ENCODE measurements at places on chromosomes 12 and 14. TPM values are rescaled to one million over a fixed set of nuclear protein-coding genes. Genes with fewer than 3 reads are reported as not detected.

SCN8A gene
- 2.4 TPM for total RNA-seq

TMEM30B gene
- not detected for total RNA-seq

KLRC1 gene
- not detected for total RNA-seq

DNA sequence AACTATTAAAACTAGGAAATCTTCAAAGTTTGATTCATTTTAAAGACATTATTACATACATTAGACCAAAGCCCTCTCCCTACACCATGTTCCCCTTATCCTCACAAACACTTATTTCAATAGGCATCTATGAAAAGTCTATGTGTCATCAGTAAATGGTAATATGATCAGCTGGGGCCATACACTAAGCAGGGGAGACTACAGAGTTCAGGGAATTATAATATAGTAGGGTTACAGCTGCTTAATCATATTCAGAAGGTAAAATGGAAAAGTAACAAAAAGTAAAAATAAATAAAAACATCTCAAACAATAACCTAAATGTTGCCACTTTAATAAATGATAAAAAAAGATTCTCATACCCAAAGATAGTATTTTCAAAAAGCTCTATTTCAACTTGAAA lies 29.1 kb downstream of the PAWR start:
- DNase-seq = no peak

TAS2R42 gene
- total RNA-seq = not detected

- no peak for DNase-seq
Measured at GRCh38 chr12:12273291-12273957, 6.6 kb upstream of the LRP6 start.

DNA sequence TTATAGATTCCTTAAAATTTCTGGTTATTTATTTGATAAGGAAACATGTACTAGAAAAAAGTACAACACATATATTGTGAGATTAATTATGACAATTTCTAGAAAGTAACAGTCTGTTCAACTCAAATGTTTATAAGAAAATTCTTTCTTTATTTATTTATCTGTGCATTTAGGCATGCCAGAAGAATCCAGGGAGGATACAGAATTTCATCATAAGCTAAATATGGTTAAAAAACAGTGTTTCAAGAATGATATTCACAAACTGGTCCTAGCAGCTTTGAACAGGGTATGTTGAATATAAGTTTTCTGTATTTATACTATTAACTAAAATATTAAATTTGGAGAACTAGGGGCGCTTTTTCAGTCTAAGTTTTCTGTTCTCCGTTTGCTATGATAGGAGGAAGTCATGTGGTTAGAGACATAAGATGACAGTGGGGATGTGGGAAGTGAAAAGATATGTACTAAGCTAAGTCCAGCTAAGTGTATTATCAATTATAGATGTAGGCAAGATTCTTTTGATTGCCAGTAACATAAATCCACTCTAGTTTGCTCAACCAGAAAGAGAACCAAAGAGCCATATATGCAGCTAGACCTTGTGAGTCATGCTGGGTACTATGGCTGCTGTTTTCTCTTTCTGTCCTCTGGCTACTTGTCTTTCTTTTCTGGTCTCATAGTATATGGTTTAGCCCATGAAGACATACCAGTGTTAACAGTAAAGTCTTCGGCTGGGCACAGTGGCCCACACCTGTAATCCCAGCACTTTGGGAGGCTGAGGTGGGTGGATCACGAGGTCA lies 39.0 kb downstream of the LRRK2 start:
- no peak for DNase-seq

DNA sequence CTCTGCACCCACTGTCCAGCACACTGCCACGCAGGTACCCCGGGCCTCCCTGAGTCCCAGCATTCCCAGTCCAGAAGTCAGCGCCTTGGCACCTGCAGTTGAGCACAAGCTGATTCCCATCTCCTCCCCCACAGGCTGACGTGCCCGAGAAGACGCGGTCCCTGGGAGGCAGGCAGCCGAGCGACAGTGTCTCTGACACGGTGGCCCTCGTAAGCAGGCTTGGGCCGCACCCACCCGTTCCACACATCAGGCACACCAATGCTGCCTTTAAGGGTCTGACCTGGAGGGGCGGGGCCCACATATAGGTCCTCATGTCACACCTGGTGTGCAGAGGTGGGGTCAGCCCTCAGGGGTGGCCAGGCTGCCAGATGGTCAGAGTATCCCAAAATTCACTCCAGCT lies 18.4 kb upstream of the TEX22 start:
- no peak for DNase-seq

SAMD15 gene
- 1.9 TPM for total RNA-seq

GRCh38 chr12:29382251-29382650 lies 1.3 kb upstream of the ERGIC2 start:
- DNase-seq = no peak

- no peak for DNase-seq
Measured at GRCh38 chr12:97482143-97482693, 19.6 kb downstream of the RMST start.

DIO3 gene
- not detected for total RNA-seq

KLRD1 gene
- not detected for total RNA-seq

GRCh38 chr12:53564278-53564677 lies 57.0 kb upstream of the NPFF start:
- DNase-seq = no peak

A2ML1 gene
- not detected for total RNA-seq

GRCh38 chr12:4135919-4136605 lies 137.5 kb upstream of the CCND2 start:
- no peak for DNase-seq

GRCh38 chr14:45359746-45360145 lies 106.7 kb upstream of the MIS18BP1 start:
- DNase-seq = no peak

- DNase-seq = peak; percentile 29
Measured at GRCh38 chr14:76589246-76589645, 172.0 kb upstream of the VASH1 start.

- DNase-seq = no peak
Measured at GRCh38 chr12:108371801-108372344, 32.8 kb upstream of the CMKLR1 start.

NTN4 gene
- total RNA-seq = 9.9 TPM

AQP6 gene
- total RNA-seq = not detected

GRCh38 chr14:77343662-77344061 lies 22.8 kb downstream of the GSTZ1 start:
- no peak for DNase-seq

ASB2 gene
- not detected for total RNA-seq

GRCh38 chr14:53710615-53711014 lies 246.0 kb downstream of the BMP4 start:
- DNase-seq = peak; percentile 1

DNA sequence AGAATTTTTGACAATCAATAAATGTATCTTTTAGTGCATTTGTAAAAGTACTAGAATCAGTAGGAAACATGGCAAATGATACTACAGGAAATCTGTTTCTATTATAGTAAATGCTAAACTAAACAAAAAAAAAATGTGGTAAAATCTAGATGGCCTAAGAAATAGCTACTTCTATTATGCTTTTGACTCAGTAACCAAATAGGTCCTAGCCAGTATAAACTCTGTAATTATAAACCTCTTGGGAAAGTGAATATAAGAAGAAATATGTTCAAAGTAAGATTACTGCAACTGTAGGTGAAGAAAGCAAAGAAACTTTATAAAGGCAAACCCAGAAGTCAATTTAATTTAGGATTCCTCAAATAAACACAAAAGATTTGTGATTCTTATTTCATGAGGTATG lies 581.2 kb downstream of the LRFN5 start:
- no peak for DNase-seq

DNA sequence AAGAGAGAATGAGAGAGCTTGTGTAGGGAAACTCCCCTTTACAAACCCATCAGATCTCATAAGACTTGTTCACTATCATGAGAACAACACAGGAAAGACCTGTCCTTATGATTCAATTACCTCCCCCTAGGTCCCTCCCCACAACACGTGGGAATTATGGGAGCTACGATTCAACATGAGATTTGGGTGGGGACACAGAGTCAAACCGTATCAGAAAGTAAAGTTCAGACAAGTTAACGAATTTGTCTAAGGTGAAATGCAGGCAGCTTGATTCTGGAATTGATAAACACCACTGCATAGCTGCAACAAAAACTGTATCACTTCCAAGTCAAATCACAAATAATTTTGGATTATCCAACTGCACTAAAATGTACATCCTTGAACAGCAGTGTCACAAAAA lies 47.4 kb downstream of the FOXN3 start:
- DNase-seq = no peak

EML5 gene
- 0.24 TPM for total RNA-seq

DNA sequence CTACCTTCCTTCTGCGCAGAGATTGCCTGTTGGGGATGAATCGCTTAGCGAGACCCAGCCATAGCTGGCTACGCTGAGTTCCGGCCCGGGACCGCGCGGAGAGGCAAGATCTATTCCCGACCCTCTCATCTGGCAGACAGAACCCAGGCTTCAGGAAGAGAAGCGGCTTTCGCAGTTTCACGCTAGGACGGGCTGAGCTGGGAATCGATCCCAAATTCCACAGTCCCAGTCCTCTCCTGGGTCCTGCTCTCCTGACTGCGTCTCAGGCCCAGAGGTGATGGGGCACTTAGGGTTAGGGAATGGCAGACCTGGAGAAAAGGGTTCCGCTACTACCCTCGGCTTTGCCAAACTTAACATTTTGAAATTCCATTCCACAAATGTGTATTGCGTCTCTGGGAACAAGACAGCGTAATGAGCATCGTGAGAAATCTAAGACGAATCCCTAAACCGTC lies 2.8 kb downstream of the PTPN21 start:
- DNase-seq = no peak

DNA sequence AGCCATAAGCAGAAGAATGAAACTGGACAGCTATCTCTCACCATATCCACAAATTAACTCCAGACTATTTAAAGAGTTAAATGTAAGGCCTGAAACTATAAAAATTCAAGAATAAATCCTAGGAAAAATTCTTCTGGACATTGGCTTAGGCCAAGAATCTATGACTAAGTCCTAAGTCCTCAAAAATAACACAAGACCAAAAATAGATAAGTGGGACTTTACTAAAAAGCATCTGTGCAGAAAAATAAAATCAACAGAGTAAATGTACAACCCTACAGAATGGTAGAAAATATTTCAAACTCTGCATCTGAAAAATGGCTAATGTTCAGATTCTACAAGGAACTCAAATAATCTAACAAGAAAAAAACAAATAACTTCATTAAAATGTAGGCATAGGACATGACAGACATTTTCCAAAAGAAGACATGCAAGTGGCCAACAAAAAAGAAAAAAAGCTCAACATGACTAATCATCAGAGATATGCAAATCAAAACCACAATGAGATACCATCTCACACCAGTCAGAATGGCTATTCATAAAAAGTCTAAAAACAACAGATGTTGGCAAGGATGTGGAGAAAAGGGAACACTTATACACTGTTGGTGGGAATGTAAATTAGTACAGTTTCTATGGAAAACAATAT lies 61.0 kb upstream of the PPFIA2 start:
- peak; percentile 67 for DNase-seq

- no peak for DNase-seq
Measured at GRCh38 chr14:90674716-90675115, 141.5 kb downstream of the TTC7B start.

TPH2 gene
- not detected for total RNA-seq

DNA sequence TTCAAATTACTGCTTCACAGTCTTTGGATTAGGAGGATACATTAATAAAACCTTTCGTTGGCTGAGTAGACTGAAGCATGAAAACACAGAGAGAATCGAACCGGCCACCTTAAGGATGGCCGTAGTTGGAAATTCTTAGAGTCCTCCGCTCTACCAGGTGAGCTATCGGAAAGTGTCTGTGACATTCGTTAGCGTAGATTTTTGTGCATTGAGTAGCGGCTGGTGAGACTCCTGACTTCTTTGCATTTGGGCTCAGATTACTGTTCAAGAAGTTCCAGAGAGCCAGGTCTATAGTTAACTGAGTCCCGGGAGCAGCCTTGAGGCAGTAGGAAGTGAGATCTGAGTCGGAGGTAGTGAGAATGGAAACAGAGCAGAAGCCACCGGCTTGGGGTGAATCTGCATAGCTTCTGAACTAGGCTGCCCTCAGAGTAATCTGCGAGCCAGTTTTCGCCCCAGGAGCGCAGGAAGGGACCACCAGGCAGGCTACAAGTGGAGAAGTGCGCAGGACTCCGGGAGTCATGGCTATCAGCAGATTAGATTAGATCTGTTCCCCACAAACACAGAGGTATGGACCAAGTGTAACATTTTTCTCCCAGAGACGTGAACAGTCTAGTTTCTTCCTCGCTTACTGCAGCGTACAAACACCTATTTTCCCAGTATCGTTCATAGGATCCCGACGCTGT lies 11.0 kb downstream of the OR6S1 start:
- DNase-seq = peak; percentile 74

- DNase-seq = no peak
Measured at GRCh38 chr12:124150168-124150567, 144.7 kb upstream of the RFLNA start.

DLGAP5 gene
- total RNA-seq = 58.4 TPM

DNA sequence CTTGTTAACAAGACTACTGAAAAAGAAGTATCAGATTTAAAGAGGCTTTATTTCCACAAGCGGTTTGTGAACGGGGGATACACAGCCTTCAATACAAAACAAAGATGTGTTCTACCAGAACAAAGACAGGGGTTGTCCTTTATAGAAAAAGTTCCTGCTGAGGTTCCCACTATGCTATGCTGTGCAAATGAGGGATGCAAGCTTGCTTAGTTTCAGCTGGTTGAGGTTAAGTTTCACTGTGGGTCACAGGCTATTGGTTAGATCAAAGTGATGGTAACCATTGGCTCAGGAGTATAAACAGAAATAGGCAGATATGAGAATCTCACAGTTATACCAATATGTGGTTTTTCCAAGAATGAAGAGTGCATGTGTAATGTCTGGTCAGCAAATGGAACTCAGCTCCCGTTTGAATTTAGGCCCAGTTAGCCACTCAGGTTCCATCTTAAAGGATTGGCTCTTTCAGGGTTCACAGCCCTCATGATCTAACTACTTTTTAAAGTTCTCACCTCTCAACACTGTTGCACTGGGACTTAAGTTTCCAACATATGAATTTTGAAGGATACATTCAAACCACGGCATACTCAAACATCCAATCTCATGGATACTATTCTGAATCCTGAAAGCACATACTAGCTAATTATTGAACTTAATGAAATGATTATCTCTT lies 215.4 kb upstream of the DCN start:
- DNase-seq = no peak

DNA sequence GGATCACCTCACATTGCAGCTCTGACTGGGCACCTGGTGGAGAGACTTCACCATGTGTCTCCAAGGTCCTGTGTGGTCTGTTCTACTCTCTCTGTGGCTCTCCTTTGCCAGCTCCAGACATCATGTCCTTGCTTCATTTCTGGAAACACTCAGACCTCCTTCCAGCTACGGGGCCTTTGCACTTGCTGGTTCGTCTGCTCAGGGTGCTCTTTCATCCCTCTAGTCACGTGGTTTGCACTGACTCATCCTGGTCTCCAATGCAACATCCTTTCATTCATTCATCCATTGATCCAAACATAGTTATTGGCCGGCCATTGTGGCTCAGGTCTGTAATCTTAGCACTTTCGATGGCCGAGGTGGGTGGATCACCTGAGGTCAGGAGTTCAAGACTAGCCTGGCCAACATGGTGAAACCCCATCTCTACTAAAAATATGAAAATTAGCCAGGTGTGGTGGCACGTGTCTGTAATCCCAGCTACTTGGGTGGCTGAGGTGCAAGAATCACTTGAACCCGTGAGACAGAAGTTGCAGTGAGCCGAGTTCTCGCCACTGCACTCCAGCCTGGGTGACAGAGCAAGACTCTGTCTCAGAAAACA lies 23.9 kb upstream of the CCDC63 start:
- no peak for DNase-seq

KERA gene
- not detected for total RNA-seq

Measured in A172 (cell line).